ENCODE measurements at places on chromosomes 1 and 21.

GRCh38 chr1:175197531-175197930 is 5.0 kb upstream of the KIAA0040 start:
- DNase-seq = no peak

GRCh38 chr1:230166366-230167132 is 99.5 kb downstream of the GALNT2 start:
- no peak for DNase-seq

GRCh38 chr1:111191496-111191895 is 8.9 kb downstream of the DENND2D start:
- DNase-seq = no peak

GRCh38 chr1:94109478-94109877 is 11.5 kb downstream of the ABCA4 start:
- DNase-seq = no peak

DNA sequence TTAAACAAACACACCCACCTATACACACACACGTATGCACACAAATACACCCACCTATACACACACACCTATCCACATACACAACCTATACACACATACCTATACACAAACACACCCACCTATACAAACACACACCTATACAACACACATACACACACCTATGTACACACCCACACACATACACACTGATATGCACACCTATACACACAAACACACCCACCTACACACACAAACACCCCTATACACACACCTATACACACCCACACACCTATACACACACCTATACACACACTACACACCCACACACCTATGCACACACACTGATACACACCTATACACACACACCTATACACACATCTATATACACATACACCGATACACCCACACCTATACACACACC is 115.7 kb upstream of the VAMP3 start:
- no peak for DNase-seq

DNA sequence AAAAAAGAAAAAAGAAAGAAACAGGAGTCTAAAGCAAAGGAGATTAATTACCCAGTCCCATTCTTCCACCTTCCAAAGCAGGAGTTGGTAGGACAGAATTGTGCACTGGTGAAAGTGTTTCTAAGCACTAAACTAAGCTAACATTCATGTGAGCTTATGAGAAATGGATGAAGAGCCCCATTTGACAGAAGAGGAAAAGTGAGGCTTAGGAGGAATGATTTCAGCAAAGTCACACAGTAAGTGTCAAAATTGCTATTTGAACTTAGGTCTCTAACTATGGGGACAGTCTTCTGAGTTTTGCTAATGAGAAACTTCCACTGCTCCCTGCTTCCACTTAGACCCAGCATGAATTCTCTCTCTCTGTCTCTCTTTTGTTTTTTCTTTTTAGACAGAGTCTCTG is 18.7 kb downstream of the LCK start:
- no peak for DNase-seq

DNA sequence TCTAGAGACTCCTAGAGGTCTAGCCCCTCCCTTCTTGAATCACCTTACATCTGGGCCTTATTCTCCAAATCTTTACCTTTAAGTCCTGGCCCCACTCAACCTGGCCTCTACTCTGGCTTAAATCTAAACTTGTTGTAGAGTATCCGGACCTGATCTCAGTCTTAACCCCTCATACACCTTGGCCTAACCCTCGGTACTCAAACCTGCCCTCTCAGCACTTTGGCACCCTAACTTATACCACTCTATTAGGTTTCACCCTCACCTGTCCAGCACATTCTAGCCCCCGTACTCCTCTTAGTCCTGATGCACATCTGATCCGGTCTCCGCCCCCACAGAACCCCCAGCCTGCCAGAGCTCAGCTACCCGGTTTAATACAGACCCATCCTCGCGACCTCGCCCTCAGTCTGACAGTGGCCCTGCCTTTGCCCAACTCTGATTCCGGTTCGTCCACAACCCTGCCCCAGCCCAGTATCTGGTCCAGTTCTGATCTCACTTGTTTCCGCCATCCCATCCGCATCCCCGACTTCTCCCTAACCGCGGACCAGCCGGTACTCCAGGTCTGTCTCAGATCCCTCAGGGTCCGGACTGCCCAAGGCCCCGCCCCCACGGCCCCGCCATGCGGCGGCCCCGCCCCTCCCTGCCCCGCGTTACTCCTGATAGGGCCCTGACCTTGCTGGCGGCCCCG is 1.5 kb downstream of the TRIM62 start:
- peak; percentile 90 for DNase-seq

- DNase-seq = no peak
These were observed 69.0 kb downstream of the ZNF678 start for GRCh38 chr1:227632325-227632724.

DNA sequence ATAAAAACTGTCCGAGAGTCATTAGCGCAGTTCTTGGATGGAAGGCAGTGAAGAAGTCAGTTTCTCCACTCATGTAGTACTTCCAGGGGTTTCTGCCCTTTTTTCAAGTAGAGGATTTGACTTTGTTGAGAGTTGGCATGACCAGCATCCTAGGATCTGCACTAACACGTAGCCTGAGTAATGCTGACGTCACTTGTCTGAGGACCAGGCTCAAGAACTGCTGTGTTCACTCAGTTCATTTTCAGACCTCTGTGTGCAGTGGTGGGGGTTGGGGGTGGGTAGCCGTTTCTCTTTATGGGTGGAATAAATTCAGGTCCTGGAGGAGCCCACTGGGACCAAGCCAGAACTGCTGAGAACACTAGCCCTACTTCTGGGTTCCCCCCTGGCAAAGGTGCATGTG is 53.3 kb downstream of the MRPS6 start:
- DNase-seq = no peak

- DNase-seq = no peak
These were observed 8.4 kb upstream of the UBE2U start for GRCh38 chr1:64195081-64195395.

DNA sequence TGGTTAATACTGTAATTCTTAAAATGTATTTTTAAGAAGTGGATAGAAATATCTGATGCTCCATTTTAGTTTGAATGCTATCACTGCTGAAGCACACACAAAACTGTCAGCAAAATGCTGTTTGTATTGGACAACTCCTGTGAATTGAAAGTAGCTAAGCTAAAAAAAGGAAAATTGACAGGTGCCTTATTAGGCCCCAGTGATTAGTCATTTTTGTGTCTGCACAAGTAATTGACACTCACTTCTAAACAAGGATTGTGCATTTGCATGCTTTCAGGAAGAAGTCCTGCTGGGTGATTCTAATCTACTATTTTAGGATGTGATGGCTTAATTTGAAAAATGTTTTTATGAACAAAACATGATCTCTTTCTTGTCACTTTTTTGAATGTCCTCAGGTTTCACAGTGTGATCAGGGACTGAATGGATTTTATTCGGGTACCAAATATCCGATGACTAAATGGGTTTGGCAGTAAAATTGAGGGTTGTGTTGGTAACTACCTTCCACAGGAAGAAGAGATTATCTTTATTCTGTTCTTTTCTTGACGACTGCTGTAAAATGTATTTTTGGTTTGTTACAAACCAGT is 13.0 kb upstream of the MAP3K7CL start:
- DNase-seq = no peak

DNA sequence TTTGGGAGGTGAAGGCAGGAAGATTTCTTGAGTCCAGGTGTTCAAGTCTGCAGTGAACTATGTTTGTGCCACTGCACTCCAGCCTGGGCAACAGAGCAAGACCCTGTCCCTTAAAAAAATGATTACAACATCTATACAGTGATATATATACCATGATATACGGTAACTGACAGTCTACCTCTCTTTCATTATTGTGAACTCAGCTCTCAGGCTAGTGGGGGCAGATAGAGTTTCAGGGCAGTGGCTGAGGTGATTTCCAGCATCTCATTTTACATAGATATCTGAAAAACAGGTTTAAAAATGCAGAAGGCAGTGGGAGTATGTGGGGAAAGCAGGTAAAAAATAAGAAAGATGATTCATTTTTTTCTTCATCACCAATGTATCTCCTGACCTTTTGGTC is 8.1 kb upstream of the NTNG1 start:
- DNase-seq = no peak

DNA sequence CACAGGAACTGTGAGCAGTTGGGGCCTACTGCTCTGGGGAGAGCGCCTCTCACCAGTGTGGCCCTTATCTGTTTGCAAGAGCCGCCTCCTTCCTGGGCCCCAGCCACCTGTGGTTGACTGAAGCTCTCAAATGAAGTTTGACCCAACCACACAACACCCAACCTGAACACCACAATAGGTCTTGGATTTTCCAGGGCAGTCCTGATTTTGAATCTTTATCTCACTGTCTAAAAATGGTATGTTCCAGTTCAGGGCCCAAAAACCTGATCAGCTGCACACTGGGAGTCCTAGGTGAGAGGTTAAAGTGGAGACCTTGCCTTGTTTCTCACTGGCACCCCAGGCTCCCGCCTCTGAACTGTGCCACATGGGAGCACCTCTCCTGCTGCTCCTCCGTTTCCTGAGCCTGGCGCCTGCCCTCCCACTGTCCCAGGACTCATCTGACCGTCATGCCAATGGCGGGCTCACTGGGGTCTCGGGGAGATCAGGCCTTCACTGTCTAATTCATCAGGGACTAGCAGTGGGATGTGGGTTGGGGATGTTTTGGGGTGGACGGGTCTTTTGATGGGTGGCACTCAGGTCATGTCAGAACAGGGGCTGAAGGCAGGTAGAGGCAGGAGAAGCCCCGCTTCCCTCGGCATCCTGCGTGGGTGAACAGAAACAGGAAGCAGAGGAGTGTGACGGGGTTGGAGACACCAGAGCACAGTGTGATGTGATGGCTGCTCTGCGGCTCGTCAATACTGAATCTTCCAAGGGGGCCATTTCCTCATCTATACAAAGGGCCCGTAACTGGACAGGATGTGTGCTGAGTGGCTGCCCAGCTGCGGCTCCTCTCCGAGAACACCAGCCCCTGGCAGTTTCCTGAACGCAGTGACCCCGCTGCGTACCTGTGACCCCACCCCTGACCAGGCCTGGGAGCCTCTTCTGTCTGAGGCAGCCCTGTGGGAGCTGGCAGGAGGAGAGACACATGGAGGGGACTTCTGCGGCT is 59.6 kb upstream of the ITPKB start:
- DNase-seq = no peak

DNA sequence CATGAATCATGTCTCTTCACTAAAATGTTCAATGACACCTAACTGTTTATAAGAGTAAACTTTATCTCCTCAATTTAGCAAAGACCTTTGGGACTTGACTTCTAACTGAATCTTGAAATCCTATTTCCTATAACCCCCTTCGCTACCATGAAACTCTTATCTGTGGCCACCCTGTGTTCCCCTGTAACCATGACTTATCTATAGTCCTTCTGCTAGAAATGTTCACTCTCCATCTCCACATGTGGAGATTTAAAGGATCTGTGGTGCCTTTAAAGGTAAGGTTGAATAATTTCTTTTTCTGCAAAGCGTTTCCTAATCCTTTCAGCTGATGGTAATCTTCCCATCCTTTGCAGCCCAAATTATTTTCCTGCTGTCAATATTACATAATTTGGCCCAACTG is 436.3 kb upstream of the RUNX1 start:
- DNase-seq = no peak

- DNase-seq = no peak
These were observed 41.0 kb upstream of the MUTYH start for GRCh38 chr1:45381243-45381642.

GRCh38 chr1:202374099-202374498 is 25.6 kb downstream of the PPP1R12B start:
- no peak for DNase-seq

DNA sequence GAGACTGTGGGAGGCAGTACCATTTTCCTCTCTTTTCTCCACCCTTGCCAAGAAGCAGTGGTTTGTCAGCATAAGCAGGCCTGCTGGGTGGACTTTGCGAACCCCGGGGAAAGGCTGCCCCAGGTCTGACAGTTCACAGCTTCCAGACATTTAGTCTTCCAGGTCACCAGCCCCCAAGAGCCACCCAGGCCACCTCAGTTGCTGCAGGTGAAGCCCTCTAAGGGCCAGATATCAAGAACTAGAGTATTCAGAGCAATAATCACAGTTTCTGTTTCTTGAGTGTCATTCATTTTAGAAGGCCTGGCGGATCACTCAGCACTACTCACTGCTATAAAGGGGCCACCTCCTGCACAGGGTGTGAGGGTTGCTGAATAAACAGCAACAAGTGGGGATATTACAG is 9.5 kb upstream of the ADORA3 start:
- no peak for DNase-seq

DNA sequence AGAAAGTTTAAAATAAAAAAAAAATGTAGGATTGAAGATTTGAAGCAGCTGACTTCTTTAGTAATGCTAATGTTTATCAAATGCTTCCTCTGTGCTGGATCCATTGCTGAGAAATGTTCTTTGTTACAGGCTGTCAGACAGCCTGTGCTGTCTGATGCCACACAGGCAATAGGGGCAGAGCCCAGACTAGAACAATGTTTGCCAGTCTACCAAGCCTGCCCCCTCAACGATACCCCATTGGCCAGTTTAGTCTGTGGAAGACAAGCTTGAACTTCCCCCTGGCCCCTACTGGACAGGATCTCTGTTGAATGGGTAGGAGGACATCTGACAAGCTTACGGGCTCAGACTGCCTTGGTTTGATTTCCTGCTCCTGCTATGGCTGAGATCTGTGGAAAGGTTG is 79.4 kb downstream of the PAPPA2 start:
- peak; percentile 1 for DNase-seq

DNA sequence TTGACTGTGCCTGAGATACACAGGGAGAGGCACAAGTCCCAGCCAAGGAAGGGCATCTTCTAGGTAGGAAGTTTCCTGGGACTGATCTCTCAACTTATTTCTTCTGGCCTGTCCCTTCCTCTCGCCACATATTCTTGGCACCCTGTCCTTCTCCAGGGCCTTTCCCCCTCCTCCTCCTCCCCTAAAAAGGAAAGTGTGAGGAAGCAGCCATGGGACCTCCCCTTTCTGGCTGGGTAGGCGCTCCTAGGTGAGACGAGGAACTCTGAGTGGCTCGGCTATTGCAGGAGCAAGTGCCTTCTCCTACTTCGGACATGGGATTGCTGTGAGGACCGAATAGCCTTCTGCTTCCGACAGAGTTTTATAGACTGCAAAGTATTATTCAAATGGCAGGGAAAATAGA is 15.5 kb upstream of the MTARC2 start:
- DNase-seq = no peak

DNA sequence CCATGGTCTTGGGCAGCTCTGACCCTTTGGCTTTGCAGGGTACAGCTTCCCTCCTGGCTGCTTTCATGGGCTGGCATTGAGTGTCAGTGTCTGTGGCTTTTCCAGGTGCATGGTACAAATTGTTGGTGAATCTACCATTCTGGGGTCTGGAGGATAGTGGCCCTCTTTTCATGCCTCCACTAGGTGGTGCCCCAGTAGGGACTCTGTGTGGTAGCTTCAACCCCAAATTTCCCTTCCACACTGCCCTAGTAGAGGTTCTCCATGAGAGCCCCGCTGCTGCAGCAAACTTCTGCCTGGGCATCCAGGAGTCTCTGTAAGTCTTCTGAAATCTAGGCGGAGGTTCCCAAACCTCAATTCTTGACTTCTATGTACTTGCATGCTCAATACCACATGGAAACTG is 494.5 kb upstream of the LRRC7 start:
- no peak for DNase-seq

DNA sequence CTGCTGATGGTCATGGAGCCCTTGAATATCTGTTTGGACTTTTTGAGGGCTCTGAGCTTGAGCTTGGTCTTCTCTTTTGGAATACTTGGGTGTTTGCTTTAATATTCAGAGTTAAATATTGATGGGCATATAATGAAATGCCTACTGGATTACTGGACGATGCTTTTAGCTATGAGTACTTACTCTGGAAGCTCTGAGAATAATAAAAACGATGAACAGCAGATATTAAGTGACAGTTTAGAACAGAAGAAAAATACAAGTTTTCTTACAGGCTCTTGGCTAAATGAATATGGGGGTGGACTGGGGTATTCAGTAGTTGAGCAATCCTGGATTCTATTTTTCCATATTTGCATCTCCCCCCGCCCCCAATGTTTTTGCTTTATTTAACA is 20.7 kb downstream of the GALNT2 start:
- DNase-seq = no peak
